ENCODE measurements at places on chromosomes 4 and X. TPM values are rescaled to one million over a fixed set of nuclear protein-coding genes. Genes with fewer than 3 reads are reported as not detected.

DNA sequence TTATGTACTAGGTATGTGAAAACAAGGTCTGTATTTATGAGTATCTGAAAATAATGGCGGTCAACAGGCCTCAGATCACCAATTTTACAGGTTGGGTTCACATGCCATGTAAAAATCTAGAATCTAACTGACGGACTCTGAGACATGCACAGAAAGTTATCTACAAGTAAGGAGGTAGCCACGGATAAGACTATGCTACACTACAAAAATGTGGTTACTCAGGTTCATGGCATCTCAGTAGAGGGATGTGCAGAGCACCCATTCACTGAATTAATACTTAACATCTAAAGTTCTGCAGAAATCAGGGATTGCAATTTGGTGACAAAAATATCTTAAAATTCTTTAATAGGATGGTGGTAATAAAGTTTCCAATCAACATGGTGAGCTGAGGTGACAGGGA, 155.9 kb downstream of the APBB2 start:
- H3K36me3 ChIP-seq = no peaks in the 10 kb centered on the region
- no peak for DNase-seq
- peaks cover 23% of the 10 kb centered on the region for H3K4me1 ChIP-seq
- no peak overlapping the region for H3K4me3 ChIP-seq

GRCh38 chr4:150395872-150396271, 186.1 kb upstream of the MAB21L2 start:
- H3K27ac ChIP-seq = no peak overlapping the region
- H3K36me3 ChIP-seq = no peaks in the 10 kb centered on the region
- H3K4me3 ChIP-seq = no peak overlapping the region
- no peaks in the 10 kb centered on the region for H3K4me1 ChIP-seq

- no peak overlapping the region for H3K27ac ChIP-seq
- no peaks in the 10 kb centered on the region for H3K4me1 ChIP-seq
- no peak overlapping the region for H3K4me3 ChIP-seq
- H3K27me3 ChIP-seq = no peaks in the 10 kb centered on the region
- DNase-seq = no peak
Observed at GRCh38 chrX:144253356-144253755, 369.5 kb downstream of the UBE2NL start.

- no peaks in the 10 kb centered on the region for H3K36me3 ChIP-seq
- DNase-seq = no peak
- no peaks in the 10 kb centered on the region for H3K27me3 ChIP-seq
- H3K27ac ChIP-seq = peak overlapping the region; percentile 54
- no peaks in the 10 kb centered on the region for H3K4me1 ChIP-seq
Observed at GRCh38 chrX:154805696-154806091, 409 bp upstream of the MPP1 start.

DNA sequence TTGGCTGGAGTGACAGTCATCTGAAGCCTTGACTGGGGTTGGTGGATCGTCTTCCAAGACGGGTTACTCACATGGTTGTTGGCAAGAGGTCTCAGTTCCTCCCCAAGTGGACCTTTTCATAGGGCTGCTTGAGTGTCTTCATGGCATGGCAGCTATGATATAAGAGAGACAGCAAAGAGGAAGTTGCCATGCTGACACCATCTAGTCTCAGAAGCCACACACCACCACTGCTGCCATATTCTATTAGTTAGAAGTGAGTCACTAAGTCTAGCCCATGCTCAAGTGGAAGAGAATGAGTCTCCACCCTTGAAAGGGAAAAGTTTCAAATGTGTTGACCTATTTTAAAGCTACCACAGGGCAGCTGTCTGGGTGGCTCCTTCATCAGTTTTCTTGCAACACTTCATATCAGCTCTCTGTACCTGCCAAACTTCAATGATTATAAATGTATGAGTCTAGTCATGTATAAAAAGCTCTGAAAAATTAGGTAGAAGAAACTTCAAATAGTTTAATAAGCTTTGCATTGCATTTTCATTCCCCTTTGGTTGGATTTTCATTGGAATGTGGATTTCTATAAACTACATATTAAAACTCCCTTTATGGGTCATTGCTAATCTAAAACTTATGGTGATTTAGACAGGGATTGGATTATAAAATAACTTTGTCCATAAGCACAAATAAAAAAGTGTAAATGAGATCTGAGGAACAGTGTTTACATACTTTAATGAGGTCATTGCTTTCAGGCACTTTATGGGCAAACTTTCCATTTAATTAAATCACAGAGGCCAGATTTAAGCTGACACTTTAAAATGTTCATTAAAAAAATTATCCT, 68.0 kb upstream of the ATXN3L start:
- no peaks in the 10 kb centered on the region for H3K36me3 ChIP-seq
- no peak overlapping the region for H3K4me3 ChIP-seq
- no peaks in the 10 kb centered on the region for H3K27me3 ChIP-seq
- DNase-seq = no peak

GRCh38 chr4:8602686-8603430, 10.3 kb downstream of the CPZ start:
- no peaks in the 10 kb centered on the region for H3K4me1 ChIP-seq
- no peak for DNase-seq
- no peaks in the 10 kb centered on the region for H3K36me3 ChIP-seq
- no peak overlapping the region for H3K27ac ChIP-seq

DNA sequence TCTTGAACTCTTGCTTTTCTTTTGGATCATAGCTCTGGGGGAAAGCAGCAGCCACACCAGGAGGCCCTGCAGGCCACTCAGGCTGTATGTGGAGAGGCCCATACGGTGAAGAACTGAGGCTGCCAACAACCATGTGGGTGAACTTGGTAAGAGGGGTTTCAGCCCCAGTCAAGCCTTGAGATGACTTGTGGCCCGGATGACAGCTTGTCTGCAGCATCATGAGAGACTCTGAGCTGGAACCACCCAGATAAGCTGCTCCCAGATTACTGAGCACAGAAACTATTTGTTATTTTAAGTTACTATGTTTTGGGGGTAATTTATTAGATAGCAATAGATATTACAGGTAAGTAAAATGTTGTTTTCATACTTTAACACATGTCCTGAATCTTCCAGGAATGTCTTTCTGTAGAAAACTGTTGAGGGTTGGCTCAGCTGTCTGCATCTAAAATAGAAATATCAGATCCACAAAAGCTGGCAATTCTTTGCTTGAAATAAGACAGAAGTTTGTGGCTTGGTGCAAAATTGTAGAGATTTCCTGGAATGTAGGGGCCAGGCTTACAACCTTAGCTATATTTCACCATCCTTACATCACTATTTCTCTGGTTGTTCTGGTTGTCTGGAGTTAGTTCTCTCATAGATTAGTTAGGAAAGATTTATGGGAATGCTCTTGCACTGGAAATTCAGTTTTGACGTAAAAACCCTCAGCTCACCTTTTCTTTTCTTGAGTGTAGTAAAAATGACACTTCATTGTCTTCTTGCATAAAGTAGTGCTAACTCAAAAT, 272.1 kb downstream of the RAPGEF2 start:
- no peaks in the 10 kb centered on the region for H3K27me3 ChIP-seq
- no peaks in the 10 kb centered on the region for H3K4me1 ChIP-seq
- no peak overlapping the region for H3K4me3 ChIP-seq
- no peaks in the 10 kb centered on the region for H3K36me3 ChIP-seq
- no peak overlapping the region for H3K27ac ChIP-seq
- no peak for DNase-seq

- no peaks in the 10 kb centered on the region for H3K27me3 ChIP-seq
- H3K4me1 ChIP-seq = no peaks in the 10 kb centered on the region
- no peak for DNase-seq
- no peak overlapping the region for H3K4me3 ChIP-seq
- no peak overlapping the region for H3K27ac ChIP-seq
- no peaks in the 10 kb centered on the region for H3K36me3 ChIP-seq
Observed at GRCh38 chr4:31237233-31237632, 517.1 kb downstream of the PCDH7 start.

DNA sequence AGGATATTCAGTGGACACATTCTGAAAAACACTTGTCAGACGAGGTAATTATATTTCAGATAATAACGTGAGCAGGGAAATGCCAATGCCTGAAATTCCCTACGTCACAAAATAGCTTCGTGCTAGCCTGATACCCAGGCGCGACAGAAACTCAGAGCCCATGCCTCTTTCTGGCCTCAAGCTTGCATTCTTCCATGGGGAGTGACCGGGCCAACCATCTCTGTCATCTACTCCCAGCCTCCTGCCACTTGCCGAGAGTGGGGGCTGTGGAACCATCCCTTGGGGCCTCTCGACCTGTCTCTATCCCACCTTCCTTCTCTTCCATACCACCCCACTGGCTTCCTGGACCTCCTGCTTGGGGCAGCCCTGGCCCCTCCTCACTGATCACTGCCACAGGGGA, 34.5 kb upstream of the CDKN2AIP start:
- no peak for DNase-seq
- no peaks in the 10 kb centered on the region for H3K36me3 ChIP-seq
- no peaks in the 10 kb centered on the region for H3K27me3 ChIP-seq
- no peak overlapping the region for H3K4me3 ChIP-seq
- H3K27ac ChIP-seq = no peak overlapping the region

- no peaks in the 10 kb centered on the region for H3K27me3 ChIP-seq
- no peaks in the 10 kb centered on the region for H3K36me3 ChIP-seq
- no peak overlapping the region for H3K27ac ChIP-seq
- H3K4me1 ChIP-seq = no peaks in the 10 kb centered on the region
Observed at GRCh38 chr4:125010796-125011503, 298.4 kb upstream of the ANKRD50 start.

- H3K27ac ChIP-seq = no peak overlapping the region
- no peak overlapping the region for H3K4me3 ChIP-seq
Observed at GRCh38 chrX:96824166-96824565, 59.5 kb upstream of the RPA4 start.

GRCh38 chr4:51840781-51841180, 2.2 kb upstream of the DCUN1D4 start:
- H3K36me3 ChIP-seq = no peaks in the 10 kb centered on the region
- DNase-seq = no peak
- no peaks in the 10 kb centered on the region for H3K27me3 ChIP-seq
- H3K4me3 ChIP-seq = no peak overlapping the region
- no peaks in the 10 kb centered on the region for H3K4me1 ChIP-seq

GRCh38 chrX:132818638-132819037, 139.8 kb downstream of the HS6ST2 start:
- H3K4me1 ChIP-seq = no peaks in the 10 kb centered on the region
- H3K27me3 ChIP-seq = no peaks in the 10 kb centered on the region
- no peaks in the 10 kb centered on the region for H3K36me3 ChIP-seq
- no peak overlapping the region for H3K27ac ChIP-seq
- no peak overlapping the region for H3K4me3 ChIP-seq
- no peak for DNase-seq

DNA sequence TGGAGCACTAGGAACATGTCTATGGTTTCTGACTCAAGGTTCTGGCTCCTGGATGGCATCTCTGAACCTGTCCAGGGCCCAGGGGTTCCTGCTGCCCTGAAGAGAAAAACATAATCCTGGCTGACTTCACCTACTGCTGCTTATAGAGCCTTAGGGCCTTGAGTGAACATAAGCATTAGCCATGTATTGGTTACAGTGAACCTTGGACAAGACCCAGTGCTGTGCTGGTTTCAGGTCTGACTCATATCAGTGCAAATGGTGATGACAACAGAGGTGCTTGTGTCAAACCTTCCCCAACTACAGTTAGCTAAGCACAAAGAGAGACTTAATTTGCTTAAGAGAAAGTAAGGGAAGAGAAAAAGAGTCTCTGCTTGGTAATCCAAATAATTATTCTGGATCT, 1047.2 kb downstream of the GLUD2 start:
- no peaks in the 10 kb centered on the region for H3K4me1 ChIP-seq
- no peaks in the 10 kb centered on the region for H3K36me3 ChIP-seq
- H3K27me3 ChIP-seq = no peaks in the 10 kb centered on the region
- H3K27ac ChIP-seq = no peak overlapping the region
- H3K4me3 ChIP-seq = no peak overlapping the region

DNA sequence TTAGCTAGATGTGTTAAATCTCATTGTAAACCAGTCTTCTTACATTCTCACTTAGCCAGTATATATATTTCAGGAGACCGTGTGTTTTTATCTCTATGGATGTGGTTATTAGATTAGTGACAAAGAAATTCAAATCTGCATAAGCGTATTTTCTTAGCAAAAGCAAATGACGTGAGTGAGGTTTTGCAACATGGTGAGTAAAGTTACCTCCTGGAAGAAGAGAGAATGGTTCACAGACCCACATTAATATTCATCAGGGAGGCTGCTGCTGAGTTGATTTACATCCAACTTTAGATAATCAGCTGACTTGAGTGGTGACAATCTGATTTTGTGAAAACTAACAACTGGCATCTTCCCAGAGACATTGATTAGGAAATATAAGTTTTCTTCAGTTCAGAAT, 589.9 kb upstream of the GALNT7 start:
- DNase-seq = no peak
- no peak overlapping the region for H3K4me3 ChIP-seq
- no peaks in the 10 kb centered on the region for H3K4me1 ChIP-seq
- H3K27me3 ChIP-seq = no peaks in the 10 kb centered on the region
- no peaks in the 10 kb centered on the region for H3K36me3 ChIP-seq

DNA sequence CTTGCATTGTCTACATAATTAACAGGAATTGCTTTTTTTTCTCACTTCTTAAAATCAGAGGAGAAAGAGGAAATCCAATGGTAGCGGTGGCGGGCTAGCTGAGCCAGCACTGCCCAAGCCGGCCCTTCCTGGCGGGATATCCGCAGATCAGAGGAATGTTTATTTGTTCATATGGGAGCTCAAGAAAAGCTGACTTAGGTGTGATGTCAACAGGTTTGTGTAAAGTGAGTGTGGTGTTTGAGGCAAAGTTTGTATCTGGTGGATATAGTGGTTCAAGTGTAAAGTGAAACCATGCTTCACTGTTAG, 466 bp upstream of the SLC39A8 start:
- H3K27me3 ChIP-seq = no peaks in the 10 kb centered on the region
- DNase-seq = no peak
- peaks cover 7% of the 10 kb centered on the region for H3K4me1 ChIP-seq
- peak overlapping the region; percentile 81 for H3K4me3 ChIP-seq

GRCh38 chr4:23084559-23085248, 392.0 kb downstream of the GBA3 start:
- no peaks in the 10 kb centered on the region for H3K4me1 ChIP-seq
- DNase-seq = no peak
- H3K36me3 ChIP-seq = no peaks in the 10 kb centered on the region
- no peaks in the 10 kb centered on the region for H3K27me3 ChIP-seq
- no peak overlapping the region for H3K27ac ChIP-seq

GRCh38 chr4:185672618-185673017, 137.3 kb upstream of the PDLIM3 start:
- H3K36me3 ChIP-seq = no peaks in the 10 kb centered on the region
- no peak overlapping the region for H3K4me3 ChIP-seq
- no peak for DNase-seq

- no peak overlapping the region for H3K4me3 ChIP-seq
- no peaks in the 10 kb centered on the region for H3K36me3 ChIP-seq
- no peak for DNase-seq
- H3K27me3 ChIP-seq = no peaks in the 10 kb centered on the region
- H3K4me1 ChIP-seq = no peaks in the 10 kb centered on the region
Observed at GRCh38 chr4:99540277-99540939, 23.4 kb downstream of the TRMT10A start.

CRMP1 gene
- total RNA-seq = not detected

SASH3 gene
- total RNA-seq = 12.4 TPM

NDST4 gene
- not detected for total RNA-seq

SNCA gene
- total RNA-seq = 1.5 TPM

GRID2 gene
- total RNA-seq = not detected

MAGEB2 gene
- not detected for total RNA-seq

GRK4 gene
- 6.9 TPM for total RNA-seq

GPR119 gene
- not detected for total RNA-seq

KIT gene
- total RNA-seq = 33.8 TPM

ARMCX4 gene
- 19.3 TPM for total RNA-seq

CLDN2 gene
- not detected for total RNA-seq

PLS3 gene
- total RNA-seq = 474 TPM

UGT2B17 gene
- total RNA-seq = not detected

NRK gene
- total RNA-seq = 7.4 TPM

VCX2 gene
- not detected for total RNA-seq
